Gastrocnemius medialis (tissue), 4 donors: ENCODE measurements at places on chromosomes 4 and X. TPM values are rescaled to one million over a fixed set of nuclear protein-coding genes. Genes with fewer than 3 reads are reported as not detected.

DNA sequence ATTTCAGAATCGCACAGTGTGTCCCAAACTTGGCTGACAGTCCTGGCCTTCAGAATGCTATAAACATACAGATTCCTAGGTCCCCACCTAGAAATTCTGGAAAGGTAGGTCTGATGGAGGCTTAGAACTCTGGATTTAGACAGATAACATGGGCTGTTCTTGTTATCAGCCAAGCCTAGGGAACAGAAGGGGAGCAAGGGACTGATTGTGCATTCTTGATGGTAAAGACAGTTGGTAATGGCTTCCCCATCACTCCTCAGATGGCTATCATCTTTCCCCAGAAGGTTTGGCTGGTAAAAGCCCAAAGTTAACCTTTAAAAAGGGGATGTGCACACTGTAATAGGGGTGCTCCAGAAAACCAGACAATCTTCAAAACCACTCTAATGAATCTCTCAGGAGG, 35.7 kb downstream of the DIPK2B start:
- DNase-seq, result no peak

DNA sequence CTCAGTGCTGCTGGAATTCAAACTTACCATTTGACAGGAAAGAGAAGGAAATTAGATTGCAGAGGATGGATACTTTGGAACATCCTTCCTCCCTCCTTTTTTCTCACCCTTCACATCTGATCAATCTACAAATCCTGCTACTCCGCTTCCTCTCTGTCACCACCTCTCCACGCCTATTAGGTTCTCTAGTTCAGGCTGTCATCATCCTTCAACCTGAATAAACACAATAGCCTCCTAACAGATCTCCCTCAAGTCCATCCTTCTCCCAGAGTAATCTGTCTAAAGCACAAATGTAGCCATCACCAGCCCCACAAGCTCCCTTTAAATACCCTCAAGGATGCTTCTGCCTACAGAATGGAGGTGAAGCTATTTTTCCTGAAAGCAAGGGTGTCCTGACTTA, 20.0 kb upstream of the SLAIN2 start:
- DNase-seq, result no peak

GRCh38 chr4:35151816-35152572, 1092.3 kb downstream of the ARAP2 start:
- no peak for DNase-seq

Gene HTN1
- total RNA-seq, result not detected
